ENCODE measurements at places on chromosomes 11 and 22.

GRCh38 chr11:41970681-41971080 lies 511.2 kb upstream of the LRRC4C start:
- no peak for DNase-seq

- DNase-seq, result no peak
Measured at GRCh38 chr11:64765291-64765850, 5.6 kb upstream of the PYGM start.

DNA sequence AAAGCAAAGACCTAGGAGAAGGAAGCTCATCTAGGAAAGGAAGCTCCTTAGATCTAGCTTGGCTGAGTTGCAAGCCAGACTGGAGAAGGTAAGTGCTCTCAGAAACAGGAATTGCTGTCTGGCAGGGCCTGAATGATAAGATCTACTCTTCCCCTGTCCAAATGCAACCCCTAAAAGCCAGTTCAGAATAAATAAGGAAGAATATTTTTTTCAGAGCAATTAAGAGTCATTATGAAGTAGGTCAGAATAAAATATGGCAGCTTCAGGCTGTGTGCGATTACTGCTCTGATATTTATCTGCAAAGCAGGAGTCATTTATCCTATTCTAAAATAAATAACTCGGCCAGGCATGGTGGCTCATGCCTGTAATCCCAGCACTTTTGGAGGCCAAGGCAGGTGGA lies 82.1 kb downstream of the PIWIL4 start:
- DNase-seq, result no peak

DNA sequence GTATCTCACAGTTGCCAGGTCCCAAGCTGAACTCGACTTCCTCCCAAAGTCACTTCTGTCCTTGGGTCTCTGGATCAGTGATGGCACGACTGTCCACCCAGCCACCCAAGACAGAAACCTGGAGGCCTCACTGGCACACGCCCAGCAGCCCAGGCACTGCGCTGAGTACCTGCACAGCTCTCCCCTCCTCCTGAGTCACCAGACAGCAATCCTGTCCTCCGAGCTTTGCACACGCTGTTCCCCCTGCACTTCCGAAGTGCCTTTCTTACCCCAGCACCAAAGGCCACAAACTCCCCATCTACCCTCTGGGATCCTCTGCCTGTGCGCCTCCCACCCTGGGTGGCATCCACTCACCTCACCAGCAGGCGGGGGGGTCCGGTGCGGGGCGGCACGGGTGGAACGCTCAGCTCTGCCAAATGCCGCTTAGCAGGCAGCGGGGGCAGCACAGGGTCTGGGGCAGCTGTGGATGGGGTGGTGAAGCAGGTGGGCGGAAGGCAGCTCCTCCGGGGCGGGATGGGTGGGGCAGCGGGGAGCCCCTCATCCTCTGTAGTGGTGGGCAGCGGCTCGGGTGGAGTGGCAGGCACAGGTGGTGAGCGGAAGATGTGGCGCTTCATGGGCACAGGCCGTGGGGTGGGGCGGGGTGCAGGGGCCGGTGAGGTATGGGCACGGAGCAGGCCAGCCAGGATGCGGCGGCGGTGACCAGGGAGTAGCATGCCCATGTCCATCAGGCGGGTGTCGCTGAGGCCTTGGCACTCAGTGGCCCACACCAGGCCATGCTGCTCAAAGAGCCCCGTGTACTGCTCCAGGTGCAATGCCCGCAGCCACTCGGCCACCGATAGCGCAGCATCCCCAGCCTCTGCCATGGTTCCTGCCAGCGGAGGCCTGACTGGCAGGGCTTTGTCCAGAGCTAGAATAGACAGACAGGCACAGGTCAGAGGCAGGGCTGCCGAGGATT lies 25.7 kb downstream of the ARAP1 start:
- DNase-seq, result no peak

DNA sequence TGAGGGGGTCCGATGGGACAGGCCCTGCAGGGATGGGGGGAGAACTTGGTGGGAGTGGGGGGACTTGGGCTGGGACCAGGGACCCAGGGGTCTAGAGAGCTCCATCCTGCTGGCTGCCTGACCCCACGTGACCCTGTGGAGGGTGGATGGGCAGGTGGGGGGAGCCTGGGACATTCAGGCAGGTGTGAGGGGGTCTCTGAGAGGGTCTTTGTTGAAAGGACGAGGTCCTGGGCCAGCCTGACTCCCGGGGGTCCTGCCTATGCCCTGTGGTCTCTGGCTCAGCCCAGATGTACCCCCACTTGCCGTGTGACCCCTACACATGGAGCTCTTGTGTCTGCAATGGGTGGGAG lies 7.5 kb downstream of the LRRC56 start:
- DNase-seq, result no peak

GRCh38 chr22:28006271-28006670 lies 87.2 kb upstream of the PITPNB start:
- DNase-seq, result no peak

- DNase-seq, result no peak
Measured at GRCh38 chr22:19875061-19875530, 20.4 kb upstream of the GNB1L start.

GRCh38 chr11:19817870-19818269 lies 105.2 kb downstream of the NAV2 start:
- DNase-seq, result no peak

DNA sequence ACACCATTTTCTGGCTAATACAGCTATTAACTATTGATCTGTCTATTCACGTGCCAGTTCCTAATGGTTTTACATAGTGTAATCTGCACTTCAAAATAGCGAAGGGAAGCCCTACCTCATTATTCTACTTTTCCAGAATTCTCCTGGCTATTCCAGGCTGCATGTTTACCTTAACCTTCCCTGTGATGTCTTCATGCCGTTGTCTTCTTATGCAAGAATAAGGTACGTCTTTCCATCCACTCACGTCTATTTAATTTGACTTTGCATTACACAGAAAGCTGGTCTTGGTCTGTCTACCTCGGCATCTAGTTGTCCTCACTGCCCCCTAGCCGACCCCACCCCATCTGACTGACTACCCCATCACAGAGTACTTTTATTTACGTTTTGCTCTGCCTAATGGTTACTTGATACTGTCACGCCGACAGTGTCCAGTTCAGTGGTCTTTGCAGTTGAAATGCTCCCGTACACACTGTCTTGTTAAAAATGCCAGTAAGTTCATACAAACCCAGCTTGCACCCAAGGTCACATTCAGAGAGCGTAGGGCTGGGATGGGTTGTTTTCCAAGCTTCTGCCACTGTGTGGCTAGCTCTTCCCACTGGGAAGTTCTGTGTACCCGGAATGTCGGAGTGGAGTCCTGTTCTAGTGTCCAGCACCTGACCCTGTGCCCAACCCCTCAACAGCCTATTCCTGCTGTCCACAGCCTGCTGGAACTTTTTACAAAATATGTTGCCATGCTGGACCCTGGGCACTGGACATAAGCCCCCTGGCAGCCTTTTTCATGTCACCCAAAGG lies 15.0 kb downstream of the NEAT1 start:
- DNase-seq, result no peak

GRCh38 chr22:36285545-36285944 lies 32.6 kb downstream of the APOL1 start:
- DNase-seq, result no peak

DNA sequence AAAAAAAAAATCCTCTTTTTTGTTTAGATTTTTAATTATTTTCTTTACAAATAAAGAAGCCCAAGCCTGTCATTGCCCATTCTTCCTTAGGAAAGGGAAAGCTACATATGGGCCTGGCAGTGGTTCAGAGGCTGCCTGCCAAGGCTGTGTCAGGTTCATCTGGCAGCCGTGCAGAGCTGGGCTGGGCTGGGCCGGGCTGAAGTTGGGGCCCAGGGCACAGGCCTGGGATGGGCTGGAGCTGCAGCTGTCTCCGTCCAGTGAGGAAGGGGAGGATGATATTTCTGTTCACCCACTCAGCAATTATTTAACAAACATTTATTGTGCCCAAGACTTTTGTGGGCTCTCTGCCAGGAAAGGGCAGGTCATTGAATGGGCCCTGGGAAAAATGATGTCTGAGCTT lies 4.6 kb downstream of the PRR5L start:
- no peak for DNase-seq

GRCh38 chr11:95088946-95089619 lies 563 bp upstream of the ENDOD1 start:
- peak; percentile 44 for DNase-seq

- no peak for DNase-seq
Measured at GRCh38 chr22:50175921-50176849, 5.7 kb downstream of the PANX2 start.

GRCh38 chr22:49262167-49262566 lies 565.5 kb downstream of the BRD1 start:
- DNase-seq, result no peak

- no peak for DNase-seq
Measured at GRCh38 chr22:50192436-50193204, 6.9 kb downstream of the TRABD start.

- no peak for DNase-seq
Measured at GRCh38 chr11:118321386-118322082, 17.0 kb downstream of the CD3E start.

DNA sequence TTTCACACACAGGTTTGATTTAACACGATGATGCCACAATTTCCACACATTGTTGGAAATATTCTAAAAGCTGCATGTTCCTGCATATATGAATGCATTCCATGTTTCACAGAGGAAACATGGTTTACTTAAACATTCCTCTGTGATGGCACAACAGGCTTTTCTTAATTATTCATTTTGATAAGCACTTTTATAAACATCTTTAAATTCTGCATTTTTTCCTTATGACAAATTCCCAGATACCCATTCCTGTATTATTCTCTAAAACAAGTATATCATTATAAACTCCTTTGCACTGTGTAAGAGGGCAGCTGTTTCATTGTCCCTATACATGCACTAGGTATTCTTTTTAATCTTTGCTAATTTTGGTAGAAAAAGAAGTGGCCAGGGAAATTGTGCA lies 532.3 kb downstream of the SOX6 start:
- DNase-seq, result no peak

DNA sequence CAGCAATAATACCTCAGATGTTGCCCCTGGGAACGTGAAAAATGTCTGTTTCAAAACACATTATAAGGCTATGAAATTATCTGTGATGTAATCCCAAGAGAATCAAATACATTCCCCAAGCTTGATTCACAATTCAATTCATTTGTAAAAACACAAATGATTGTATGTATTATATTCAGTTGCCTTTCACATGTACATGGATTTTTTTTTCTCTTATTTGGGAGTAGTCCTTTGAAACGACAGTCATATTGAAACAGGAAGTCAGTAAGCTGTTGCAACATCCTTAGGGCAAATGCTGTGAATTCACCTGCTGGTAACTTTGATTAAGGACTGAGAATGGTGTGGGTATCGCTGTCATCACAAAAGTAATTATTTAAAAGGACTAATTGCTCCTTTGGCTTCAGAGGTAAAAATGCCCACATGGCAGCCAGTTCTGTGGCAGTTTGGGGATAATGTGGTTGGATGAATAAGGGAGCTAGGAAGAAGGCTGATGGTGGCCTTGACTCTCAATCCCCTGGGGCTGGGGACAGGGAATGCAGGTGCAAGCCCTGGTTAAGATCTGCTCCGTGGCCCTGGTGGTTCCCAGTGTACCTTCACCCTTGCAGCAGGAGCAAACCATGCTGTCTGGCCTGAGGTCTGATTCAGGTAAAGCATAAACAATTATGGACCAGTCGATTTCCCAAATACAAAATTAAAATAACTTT lies 13.2 kb downstream of the EHF start:
- DNase-seq, result no peak

DNA sequence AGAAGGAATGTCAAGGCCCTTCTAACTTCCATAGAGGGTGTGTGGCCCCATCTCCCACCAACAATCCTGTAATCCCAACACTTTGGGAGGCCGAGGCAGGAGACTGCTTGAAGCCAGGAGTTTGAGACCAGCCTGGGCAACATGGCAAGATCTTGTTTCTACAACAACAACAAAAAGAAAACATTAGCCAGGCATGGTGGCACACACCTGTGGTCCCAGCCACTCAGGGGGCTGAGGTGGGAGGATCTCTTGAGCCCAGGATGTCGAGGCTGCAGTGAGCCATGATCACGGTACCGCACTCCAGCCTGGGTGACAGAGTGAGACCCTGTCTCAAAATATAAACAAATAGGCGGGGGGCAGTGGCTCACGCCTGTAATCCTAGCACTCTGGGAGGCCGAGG lies 16.9 kb downstream of the TSPAN32 start:
- no peak for DNase-seq

DNA sequence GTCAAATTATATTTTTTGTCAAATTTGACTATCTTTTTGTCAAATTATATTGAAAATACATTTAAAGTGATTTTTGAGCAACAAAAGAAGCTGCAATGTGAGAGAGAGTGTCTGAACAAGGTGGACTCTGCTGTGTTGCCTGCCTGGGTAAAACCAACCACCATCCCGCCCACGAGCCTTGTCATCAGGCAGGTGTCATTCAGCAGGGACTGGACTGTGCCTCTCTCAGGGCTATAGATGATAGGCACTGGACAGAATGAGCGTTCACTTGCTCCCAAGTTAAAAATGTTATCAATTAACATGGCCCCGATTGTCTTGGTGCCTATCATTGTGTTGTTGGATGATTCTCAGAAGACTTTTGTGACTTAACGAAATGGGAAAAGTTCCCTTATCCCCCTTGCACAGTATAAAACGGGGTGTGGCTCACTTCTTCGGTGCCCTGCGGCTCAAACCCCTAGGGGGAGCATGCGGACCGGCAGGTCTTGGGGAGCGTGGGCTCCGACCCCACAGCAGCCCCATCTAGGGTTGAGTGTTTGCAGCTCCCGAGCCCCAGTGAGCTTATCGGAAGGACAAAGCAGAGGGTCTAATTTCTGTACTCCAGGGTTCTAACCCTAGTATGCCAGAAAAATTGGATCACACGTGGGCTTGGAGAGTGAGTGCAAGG lies 1.7 kb downstream of the APOL5 start:
- no peak for DNase-seq

DNA sequence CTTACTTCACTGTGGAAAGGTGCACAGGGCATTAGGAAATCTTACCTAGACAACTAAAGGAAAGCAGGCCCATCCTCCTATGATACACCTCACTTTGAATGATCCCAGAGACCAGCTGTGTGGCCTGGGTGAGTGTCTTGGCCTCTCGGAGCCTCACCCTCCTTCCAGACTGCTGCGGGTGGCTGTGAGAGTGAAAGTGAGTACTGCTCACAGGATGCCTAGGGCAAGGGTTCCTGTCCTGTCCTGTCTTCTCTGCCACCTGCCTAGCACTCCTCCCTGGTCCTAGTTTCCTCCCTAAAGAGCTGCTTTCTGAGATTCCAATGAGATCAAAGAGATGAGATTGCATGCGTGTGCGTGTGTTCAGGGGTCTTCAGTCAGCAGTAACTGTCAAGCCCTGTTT lies 19.5 kb upstream of the ADORA2A start:
- DNase-seq, result no peak

DNA sequence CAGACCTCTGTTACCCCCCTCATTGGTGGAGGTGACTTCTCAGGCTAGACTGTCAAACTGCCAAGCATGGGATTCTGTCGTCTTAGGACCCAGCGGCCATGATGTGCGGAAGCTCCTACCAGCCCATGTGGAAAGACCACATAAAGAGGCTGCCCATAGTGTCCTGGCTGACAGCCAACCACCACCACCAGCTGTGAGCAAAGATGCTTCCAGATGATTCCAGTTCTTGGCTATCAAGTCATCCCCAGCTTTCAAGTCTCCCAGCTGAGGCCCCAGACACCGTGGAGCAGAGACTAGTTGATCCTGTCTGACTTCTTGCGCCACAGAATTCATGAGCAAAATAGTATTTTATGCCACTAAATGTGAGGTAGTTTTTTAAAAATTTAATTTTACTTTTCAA lies 32.9 kb downstream of the SCUBE1 start:
- DNase-seq, result no peak

- DNase-seq, result no peak
Measured at GRCh38 chr22:39663751-39664150, 93.2 kb downstream of the CACNA1I start.

GRCh38 chr11:128417607-128418324 lies 169.6 kb downstream of the ETS1 start:
- DNase-seq, result peak; percentile 81

- DNase-seq, result no peak
Measured at GRCh38 chr11:72084076-72084475, 3.4 kb downstream of the LRRC51 start.
